ENCODE measurements at places on chromosomes 7 and 10. TPM values are rescaled to one million over a fixed set of nuclear protein-coding genes. Genes with fewer than 3 reads are reported as not detected.

OR6V1 gene
- not detected for total RNA-seq

SLC16A12 gene
- 2.6 TPM for total RNA-seq

- no peak for DNase-seq
Observed at GRCh38 chr10:52563360-52563759, 209.2 kb downstream of the MBL2 start.

DNA sequence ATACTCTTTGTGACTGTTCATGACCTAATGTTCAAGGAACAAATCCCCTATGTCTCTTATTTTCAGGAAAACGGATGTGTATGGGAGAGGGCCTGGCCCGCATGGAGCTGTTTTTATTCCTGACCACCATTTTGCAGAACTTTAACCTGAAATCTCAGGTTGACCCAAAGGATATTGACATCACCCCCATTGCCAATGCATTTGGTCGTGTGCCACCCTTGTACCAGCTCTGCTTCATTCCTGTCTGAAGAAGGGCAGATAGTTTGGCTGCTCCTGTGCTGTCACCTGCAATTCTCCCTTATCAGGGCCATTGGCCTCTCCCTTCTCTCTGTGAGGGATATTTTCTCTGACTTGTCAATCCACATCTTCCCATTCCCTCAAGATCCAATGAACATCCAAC lies 27.3 kb upstream of the CYP2C19 start:
- DNase-seq: no peak

GRCh38 chr10:61989995-61990760 lies 88.7 kb downstream of the ARID5B start:
- DNase-seq: no peak
